Posterior cingulate gyrus (tissue), 11 donors: ENCODE measurements at places on chromosomes 16 and 17.

DNA sequence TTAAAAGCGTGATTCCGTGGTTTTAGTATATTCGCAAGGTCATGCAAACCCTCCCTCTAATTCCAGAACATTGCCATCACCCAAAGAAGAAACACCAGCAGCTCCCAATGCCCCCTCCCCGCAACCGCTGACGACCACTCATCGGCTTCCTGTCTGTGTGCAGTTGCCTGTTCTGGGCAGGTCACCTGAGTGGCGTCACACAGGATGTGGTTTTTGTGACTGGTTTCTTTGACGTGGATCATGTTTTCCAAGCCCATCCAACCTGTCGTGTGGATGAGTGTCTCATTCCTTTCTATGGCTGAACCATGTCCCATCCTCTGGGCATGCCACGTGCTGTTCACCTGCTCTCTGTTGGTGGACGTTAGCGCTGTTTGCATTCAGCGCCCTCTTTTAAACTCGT is 8.2 kb upstream of the ATP2C2 start:
- DNase-seq, result no peak

- peak; percentile 30 for DNase-seq
These were observed 40.7 kb upstream of the GPR139 start for GRCh38 chr16:20114356-20114755.

DNA sequence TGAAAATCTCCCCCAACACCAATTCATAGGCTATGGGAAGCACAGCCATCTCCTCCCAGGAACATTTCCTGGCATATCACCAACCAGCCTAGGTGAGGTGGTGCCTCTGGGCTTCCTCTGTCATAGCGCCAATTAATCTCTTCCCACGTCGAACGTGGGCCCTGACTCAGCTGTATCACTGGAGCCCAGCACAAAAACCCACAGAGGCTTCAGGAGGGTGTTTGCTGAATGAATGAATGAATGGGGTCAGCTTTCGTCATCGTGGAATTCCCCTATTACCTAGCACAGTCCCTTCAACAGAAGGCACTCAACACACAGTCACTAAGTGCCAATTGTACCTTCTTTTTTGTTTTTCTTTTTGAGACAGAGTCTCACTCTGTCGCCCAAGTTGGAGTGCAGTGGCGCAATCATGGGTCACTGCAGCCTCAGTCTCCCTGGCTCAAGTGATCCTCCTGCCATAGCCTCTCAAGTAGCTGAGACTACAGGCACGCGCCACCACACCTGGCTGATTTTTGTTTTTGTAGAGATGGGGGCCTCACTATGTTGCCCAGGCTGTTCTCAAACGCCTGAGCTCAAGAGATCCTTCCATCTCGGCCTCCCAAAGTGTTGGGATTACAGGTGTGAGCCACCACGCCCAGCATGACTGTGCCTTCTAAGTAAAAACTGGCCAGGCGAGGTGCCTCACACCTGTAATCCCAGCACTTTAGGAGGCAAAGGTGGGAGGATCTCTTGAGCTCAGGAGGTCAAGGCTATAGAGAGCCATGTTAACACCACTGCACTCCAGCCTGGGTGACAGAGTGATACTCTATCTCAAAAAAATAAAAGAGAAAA is 4.1 kb downstream of the ZNF688 start:
- DNase-seq, result peak; percentile 21

DNA sequence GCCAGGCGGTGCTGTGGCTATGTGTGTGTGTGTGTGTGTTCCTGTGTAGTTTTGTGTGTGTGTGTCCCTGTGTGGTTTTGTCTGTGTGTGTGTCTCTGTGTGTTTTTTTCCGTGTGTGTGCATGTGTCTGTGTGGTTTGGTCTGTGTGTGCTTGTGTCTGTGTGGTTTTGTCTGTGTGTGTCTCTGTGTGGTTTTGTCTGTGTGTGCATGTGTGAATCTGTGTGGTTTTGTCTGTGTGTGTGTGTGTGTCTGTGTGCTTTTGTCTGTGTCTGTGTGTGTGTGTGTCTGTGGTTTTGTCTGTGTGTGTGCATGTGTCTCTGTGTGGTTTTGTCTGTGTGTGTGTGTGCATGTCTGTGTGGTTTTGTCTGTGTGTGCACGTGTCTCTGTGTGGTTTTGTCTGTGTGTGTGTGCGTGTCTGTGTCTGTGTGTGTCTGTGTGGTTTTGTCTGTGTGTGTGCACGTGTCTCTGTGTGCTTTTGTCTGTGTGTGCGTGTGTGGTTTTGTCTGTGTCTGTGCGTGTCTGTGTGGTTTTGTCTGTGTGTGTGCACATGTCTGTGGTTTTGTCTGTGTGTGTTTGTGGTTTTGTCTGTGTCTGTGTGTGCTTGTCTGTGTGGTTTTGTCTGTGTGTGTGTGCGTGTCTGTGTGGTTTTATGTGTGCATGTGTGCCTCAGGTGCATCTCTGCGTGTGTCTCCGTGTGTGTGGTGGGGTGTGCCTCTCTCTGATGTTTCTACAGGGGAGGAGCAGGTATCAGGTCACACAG is 62.3 kb downstream of the ZDHHC7 start:
- DNase-seq, result no peak

GRCh38 chr17:20105539-20106280 is 96.6 kb downstream of the SPECC1 start:
- DNase-seq, result no peak

- DNase-seq, result peak; percentile 89
These were observed 3.9 kb upstream of the SETD1A start for GRCh38 chr16:30953511-30954124.

DNA sequence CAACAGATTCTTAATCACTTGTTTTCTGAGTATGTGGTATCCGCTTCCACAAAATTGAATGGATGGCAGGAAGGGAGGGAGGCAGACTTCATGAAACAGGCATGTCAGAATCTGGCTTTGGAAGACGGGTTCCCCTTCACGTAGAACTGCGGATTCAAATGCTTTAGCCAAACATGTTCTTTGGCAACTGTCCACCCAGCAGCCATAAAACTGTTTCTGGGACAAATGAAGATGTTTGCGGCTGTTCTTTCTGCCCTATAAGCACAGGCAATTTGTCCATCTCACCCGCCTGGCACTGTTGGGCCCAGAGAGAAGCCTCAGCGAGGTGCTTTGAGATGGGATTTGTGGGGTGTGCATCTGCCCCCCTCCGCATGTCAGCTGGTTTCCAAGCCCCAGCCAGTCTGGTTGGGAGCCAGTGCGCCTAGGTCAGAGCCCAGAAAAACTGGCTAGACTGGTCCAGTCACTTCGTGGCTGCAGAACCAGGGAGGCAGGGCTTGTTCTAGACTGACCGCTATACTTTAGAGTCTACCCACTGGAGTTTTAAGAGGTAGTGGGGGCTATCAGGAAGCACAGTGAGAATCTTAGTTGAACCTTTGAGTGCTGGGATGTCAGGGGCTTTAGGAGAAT is 6.3 kb downstream of the CRHR1 start:
- DNase-seq, result no peak

- DNase-seq, result no peak
These were observed 14.4 kb downstream of the GJD3 start for GRCh38 chr17:40349895-40350688.

DNA sequence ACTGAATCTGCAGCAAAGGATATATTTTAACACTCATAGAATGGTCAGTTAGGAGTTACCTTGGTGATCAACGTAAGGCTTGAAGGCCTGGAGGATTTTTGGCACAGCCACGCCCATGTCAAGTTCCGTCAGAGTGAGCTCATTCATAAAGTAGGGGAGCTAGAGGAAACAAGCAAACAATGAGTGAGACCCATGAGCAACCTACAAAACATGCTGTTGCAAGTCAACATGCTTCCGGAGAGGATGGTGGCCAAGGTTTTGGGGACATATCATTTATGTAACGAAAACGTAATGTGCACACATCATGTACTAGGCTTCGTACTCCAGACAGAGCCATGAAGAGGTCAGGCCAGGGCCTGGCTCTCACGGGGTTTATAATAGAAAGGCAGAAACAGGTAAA is 41.1 kb upstream of the ERN1 start:
- no peak for DNase-seq

DNA sequence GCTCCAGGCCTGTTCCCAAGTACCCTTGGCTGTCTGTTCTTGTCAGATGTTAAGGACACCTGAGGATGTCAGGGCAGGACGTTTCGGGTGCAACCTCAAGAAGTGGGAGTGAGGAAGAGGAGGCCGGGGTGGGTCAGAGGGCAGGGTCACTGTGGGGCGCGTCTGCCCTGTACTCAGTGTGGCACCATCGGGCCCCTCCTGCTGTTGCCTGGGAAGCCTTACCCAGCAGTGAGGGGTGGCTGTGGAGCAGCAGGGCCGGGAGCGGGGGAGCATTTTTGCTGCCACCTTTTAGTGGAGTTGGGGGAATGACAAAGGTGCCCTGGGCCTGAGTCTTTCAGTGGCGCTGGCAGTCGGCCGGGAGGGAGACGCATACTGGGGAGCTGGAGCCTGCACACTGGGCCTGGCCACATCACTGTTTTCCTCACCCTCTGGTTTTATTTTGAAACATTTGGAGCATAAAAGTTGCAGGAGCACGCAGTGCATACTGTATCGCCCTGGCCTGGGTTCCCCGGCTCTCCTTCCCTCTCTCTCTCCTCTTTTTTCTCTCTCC is 11.1 kb upstream of the FLYWCH1 start:
- no peak for DNase-seq

DNA sequence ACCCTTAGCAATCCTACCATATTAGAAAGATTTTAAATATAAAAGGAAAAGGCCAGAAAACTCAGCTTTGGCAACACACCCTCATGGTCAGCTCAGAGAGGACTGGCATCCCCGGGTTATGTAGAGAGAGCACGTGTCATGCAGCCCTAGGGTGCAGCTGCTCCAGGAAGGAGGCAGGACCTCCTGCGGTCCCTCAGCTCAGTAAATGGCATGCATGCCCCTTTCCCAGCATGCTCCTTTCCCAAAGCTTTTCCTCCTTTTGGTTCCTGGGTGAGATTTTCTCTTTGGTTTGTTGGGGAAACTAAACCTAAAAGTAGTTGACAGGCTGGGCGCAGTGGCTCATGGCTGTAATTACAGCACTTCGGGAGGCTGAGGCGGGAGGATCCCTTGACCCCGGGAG is 3.9 kb downstream of the GAN start:
- no peak for DNase-seq

- DNase-seq, result no peak
These were observed 407 bp upstream of the TMEM94 start for GRCh38 chr17:75456039-75456416.

DNA sequence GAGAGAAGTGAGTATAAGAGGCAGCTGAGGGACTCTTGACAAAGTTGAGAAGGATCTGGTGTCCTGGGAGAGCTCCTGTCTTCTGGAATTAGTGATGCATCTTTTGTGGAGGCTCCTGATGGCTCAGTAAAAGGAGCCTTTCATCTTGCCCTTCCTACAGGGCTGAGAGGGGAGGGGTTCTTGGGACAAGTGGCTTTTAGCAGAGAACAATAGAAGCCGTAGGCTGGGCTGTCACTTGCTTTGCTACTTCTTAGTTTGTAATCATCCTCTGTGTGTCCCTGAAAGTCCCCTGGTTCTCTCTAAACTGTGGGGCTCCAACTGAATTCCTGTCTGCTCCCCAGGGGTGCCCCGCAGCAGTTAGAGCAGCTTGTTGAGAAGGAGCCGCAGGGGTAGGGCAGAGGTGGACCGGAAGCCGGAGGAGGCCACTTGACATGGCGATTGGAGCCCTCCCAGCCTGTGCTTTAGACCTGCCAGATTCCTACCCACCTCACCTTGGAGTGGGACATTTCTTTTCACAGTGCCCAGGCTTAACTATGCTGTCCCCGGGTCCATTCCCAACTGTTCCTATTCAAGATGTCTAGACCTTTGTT is 85.1 kb downstream of the PRKCA start:
- peak; percentile 54 for DNase-seq

DNA sequence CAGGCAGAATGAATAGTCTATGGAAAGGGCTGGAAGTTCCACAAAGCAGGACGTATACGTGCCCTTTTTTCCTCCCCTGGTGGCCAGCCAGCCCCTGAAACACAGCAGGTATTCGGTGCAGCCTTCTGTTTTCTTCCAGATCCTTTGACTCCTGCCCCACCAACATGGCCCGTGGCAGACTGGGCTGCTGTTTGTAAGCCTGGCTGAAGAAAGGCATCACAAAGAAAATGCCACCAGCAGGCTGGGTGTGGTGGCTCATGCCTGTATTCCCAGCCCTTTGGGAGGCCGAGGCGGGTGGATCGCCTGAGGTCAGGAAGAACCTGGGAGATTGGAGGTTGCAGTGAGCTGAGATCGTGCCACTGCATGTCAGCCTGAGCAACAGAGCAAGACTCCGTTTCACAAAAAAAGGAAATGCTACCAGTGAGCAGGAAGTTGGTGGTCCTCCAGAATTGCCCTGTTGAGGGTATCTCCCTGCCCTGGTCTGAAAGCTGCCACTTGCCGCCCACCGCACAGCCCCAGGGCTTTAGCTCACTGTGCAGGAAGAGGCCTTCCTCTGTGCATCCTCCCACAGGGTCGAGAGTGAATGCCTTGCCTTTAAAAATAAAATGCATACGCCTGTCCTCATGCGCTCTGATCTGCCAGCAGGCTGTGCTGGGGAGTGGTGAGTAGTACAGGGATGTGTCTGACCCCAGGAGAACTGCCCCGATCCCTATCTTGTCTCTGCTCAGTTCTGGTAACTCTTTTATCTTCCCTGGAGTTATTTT is 587.7 kb downstream of the MAF start:
- DNase-seq, result no peak

GRCh38 chr17:50339381-50339780 is 6.5 kb upstream of the XYLT2 start:
- no peak for DNase-seq

- DNase-seq, result peak; percentile 72
These were observed 878 bp downstream of the HEXIM1 start for GRCh38 chr17:45149037-45149668.

GRCh38 chr16:20942256-20942655 is 41.7 kb downstream of the LYRM1 start:
- no peak for DNase-seq

GRCh38 chr17:37483311-37484039 is 6.2 kb upstream of the DUSP14 start:
- no peak for DNase-seq

DNA sequence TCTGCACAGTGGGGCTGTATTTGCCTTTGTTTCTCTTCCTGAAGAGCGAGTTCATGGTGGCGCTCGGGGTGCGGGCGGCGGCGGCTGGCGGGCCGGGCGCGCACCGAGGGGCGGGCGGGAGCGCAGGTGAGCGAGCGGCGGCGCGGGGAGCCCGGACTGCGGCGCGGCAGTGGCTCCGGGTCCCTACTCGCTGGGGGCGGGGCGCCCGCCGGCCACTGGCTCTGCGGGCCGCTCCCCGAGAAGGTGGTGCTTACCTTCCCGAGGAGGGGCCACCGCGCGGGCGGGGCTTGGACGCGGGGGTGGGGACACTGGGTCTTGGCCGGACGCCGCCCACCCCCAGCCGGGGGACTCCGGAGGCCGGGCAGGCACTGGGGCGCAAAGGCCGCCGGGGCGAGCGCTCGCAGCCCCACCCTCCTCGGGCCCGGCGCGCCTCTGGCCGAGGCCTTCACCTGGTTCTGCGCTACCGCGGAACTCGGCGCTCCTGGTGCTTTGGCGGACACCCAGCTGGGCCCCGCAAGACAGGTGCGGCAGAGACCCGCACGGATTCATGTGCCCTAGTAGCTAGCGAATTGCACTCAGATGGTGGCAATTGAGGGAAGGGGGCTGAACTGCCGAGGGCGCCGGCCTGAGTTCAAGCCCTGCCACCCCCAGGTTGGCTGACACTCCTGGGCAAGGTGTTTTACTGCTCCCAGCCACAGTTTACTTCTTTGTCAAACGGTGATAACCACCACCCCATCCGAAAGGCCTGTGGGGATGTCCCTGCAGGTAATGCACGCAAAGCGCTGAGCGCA is at the start of gene PPL:
Gene PPL (minus strand): TSS at position 158 of the 791 bp plus-strand sequence. CDS start 103 bp downstream, at position 55.
- no peak for DNase-seq

GRCh38 chr16:87636050-87636684 is 33.9 kb downstream of the JPH3 start:
- DNase-seq, result peak; percentile 81
